ENCODE measurements at places on chromosomes 4 and X.

DNA sequence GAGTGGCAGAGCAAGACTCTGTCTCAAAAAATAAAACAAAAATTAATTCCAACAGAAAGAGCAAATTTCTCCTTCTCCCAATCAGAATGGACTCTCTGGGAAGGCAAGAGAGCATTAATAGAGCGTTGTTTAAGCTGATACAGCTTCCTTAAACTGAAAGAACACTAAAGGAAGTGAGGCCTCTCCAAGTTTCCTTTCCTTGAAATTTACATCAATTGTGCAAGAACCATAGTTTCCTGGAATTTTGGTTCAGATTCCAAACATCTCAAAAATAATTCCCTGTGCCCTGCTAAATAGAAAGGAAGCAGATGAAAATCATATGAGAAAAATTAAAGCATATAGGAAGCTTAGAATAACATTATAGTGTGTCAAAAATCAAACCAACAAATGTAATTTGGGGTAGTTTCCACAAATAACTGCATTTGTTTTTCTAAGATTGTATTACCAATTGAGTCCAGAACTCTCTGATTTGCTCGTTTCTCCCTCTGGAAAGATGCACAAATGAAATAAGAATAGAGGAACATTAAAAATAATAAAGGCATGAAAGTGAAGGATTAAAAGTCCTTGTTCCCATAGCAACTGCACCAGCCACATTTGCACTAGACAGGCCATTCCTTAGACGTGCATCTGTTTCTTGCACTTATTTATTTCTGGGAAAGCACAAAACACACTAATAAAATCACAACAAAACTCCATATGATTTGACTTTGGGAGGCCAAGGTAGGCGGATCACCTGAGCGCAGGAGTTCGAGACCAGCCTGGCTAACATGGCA, 3.7 kb upstream of the FAM241A start:
- no peak for DNase-seq

DNA sequence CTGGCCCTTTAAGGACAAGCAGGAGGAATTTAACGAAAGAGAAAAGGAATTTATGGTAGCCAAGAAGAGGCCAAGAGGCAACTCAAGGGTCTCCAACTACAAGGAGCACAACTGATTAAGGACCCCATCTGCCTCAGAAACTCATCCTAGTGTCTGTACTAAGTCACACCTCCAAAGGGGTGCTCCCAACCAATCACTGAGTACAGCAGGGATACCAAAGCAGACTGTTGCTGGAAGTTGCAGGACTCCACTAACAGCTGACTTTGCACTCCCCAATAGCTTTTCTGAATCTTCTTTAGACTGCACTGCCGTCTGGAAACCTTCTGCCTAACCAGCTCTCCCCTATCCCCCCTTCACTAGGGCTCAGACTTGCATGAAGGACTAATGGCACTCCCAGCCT, 50.6 kb downstream of the ATP11C start:
- DNase-seq = no peak

DNA sequence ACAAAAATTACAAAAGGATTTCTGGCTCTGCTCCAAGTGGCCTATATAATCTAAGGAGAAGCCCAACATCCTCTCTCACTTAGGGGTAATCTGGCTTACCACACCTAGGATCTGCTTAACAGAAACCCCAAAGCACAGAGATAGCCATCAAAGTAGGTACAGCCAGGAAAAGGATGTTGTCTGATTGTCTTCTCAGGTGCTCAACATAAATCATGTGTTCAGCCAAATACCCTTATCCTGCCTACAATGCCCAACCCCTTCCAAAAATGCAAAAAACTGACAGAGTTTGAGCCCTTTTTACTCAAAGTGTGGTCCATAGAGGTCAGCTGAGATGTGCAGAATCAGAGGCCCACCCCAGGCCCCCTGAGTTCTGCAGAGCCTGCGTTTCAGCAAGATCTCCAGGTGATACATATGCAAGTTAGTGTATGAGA, 53.9 kb downstream of the PPM1K start:
- DNase-seq = no peak

GRCh38 chrX:134706138-134706537, 47.9 kb upstream of the PLAC1 start:
- DNase-seq = no peak

DNA sequence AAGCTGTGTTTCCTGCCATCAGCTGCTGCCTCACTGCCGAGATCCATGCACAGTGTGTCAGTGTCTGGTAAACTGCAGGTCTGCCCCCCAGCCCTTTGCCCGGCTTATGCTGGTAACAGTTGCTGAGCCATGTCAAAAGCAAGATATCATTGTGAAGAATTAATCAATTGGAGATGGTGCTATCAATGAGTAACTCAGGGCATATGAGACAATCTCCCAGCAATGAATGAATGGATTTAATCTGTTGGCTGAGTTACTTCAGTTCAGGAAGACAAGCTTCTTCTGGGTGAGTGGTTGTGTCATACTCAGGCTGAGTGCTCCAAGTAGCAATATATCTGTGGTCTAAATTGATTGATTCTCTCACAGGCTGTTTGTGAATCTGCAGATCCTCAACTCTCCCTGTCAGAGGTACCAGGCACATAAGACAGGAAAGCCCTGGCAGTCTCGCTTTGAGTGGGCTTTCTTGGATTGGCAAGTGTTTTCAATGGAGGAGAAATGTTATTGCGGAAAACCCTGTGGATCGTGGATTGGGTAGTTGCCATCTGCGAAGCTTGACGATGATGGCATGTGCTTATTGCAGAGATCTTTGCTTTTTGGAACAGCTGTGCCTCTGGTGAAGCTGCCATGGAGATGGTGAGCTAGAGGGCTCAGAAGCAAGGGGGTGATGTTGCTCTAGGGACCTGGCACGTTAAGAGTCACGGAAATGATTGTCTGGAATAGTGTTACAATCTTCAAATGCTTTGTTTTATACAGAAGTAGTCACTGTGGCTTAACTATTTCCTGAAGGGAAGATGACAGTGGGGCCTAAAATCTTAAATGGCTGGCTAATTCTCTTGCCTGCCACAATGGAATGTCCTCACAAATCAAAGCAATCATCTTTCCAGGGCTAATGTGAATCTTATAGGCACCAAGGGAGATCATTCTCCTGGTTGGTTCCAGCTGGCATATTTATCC, 147.6 kb upstream of the TBC1D9 start:
- peak; percentile 5 for DNase-seq

DNA sequence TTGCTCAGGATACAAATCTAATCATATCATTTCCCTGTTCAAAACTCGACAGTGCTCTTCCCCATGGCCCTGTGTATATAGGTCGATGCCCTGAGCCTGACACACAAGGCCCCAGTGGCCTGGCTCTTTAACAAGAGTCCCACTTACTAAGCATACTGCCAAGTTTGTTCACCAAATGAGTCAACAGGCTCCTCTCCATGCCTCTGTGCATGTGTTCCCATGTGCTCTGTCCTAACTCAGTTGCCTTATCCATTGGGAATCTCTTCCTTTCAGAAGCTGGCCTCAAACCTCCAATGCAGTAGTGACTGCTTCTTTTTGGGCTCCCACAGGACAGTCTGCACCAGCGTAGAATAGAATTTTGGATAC, 18.9 kb upstream of the CXCR3 start:
- no peak for DNase-seq

GRCh38 chr4:13968723-13969122, 341.2 kb upstream of the BOD1L1 start:
- no peak for DNase-seq

DNA sequence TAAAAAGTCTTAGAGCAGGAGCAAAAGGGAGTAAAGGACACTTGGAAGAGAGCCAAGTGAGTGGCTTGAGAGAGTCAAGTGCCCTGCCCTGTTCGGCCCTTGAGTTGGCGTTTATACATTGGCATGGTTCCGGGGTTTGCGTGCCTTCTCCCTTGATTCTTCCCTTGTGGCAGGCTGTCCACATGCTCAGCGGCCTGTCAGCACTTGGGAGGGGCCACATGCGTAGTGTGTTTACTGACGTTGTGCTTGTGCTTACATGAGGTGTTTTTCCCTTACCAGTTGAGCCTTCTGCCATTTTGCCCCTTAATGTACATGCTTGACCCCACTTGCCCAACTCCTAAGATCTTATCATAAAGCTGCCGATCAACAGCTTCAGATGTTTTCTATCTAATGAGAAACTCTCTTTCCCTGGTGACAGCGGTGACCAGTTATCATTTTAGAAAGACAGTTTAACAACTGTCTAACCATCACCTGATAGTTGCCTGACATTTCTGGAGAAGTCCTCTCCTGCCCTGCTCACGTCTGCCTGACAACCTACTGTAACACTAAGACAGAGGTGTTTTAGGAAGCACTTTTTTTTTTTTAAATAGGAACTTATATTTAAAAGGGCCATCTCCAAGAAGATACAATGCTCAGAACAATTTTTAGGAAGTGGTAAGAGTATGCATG, 49.5 kb upstream of the GC start:
- DNase-seq = no peak

GRCh38 chrX:132692066-132692465, 203.2 kb upstream of the MBNL3 start:
- DNase-seq = no peak

- no peak for DNase-seq
Measured at GRCh38 chrX:47204970-47205369, 11.3 kb downstream of the UBA1 start.

DNA sequence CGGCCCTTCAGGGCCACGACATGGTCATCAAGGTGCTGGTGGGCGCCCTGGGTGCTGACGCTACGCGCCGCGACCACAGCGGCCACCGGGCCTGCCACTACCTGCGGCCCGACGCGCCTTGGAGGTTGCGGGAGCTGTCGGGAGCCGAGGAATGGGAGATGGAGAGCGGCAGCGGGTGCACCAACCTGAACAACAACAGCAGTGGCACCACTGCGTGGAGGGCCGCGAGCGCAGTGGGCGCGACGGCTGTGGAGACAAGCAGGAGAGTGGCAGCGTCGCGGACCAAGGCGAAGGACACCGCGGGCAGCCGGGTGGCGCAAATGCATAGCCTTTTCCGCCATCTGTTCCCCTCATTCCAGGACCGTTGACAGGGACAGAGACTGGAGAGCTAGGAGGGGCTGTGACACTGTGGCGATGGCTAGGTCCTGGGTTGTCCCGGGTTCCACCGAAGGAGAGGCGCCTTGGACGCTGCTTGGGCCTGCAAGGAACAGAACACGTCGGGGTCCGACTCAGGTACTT, 919 bp downstream of the SOWAHD start:
- no peak for DNase-seq

GRCh38 chr4:88897752-88898151, 159.2 kb downstream of the FAM13A start:
- DNase-seq = no peak

- no peak for DNase-seq
Measured at GRCh38 chr4:3522651-3523050, 9.6 kb downstream of the LRPAP1 start.

- DNase-seq = no peak
Measured at GRCh38 chr4:76622717-76623116, 187.7 kb downstream of the SHROOM3 start.

DNA sequence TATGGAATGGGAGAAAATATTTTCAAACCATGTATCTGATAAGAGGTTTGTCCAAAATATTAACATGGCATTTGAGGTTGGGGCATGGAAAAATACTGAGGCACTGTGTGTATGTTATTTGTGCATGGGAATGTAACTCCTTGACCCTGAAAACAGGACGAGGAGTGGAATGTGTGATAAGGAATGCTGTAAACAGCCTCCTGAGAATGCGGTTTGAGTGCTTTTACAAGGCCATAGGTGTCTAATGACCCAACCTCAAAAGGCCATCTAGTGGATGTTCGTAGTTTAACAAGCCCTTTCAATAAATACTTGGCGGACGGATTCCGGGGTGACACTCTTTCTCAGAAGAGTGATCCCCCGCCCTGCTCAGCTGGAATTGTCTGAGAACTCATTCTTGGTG, 162.9 kb upstream of the USP9X start:
- DNase-seq = no peak

DNA sequence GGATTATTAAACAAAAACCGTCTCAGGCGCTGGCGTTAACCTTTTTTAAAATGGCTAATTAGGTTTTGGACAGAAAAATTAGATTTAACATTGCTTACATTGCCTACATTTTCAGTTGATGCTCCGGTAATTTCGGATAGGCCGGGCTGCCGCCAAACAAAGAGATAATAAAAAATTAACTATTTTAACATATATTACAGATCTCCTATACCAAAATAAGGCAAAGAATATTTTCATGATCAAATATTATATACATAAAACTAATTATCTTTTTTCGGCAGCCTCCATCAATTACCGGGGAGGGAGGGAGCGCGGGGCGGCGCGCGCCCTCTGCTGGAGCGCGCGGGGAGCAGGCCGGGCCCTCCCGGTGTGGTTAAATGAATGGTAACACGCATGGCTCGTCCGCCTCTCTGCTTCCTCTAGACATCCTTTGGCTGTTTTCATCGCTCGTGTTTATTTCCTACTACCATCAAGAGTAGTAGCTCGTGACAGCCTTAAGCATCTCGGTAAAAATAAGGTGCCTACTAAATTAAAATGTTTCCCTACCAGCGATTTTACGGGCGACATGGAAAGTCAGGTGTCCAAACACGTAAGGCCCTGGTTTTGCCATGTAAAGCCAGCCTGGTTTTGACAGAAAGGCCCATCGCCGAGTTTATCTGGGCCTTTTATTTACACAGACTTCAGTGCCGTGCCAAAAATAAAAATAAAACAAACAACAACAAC, 52.4 kb upstream of the TMEM33 start:
- DNase-seq = peak; percentile 6

DNA sequence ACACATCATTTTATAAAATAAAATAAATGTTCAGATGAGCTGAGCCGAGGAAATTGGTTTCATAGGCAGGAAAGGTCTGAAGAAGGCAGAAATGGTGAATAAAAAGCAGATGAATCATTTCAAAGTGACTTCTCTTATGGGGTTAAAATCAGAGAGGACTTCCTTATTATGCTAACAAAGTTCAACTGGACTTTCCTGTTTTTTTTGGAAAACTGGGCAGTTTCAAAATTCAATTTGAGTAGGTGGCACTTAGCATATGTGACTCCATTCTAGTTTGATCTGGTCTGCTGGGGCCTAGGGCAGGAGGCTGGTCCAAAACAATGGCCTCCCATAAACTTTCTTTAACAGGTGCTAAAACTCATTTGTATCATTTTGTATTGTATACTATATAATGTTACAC, 1794.9 kb upstream of the TENM3 start:
- DNase-seq = no peak

GRCh38 chr4:5774416-5775036, 63.5 kb downstream of the EVC start:
- DNase-seq = no peak

DNA sequence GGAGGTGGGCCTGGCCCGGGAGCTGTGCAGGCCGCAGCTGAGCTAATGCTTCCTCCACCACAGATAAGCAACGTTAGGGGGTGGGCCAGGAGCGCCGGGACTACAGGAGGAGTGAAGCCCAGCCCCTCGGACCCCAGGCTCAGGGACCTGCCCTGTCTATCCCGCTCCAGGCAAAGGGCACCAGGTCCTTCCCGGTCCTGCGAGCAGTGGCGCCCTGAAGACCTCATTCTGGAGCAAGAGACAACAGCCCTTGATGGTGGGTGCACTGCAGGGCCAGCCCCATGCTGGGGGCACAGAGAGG, 730 bp upstream of the TREX2 start:
- DNase-seq = no peak

- DNase-seq = no peak
Measured at GRCh38 chrX:153692003-153692402, 4.3 kb downstream of the SLC6A8 start.
